ENCODE measurements at places on chromosomes 13 and 19.

DNA sequence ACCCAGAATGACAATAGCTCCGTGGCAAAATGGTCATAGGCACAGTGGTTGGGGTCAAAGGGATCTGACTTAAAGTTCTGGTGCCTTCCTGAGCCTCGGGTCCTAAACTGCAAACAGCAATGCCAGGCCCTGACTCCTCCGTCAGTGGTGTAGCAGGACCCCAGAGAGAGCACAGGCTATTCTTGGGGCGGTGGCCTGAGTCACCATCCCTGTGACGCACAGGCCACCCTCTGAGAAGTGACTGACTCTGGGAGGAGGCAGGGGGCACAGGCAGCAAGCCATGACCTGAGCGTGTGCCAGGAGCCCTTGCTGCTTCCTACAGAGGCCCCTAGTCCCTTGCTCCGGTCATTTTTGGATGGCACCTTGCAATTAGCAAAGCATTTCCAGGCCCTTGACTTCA, 18.7 kb downstream of the PLVAP start:
- DNase-seq, result no peak

GRCh38 chr19:17246681-17247425, 1.1 kb upstream of the NR2F6 start:
- no peak for DNase-seq

GRCh38 chr13:21901336-21901735, 230.5 kb downstream of the FGF9 start:
- no peak for DNase-seq

- no peak for DNase-seq
Measured at GRCh38 chr13:59047546-59047945, 1116.2 kb downstream of the DIAPH3 start.

GRCh38 chr13:90105849-90106496, 1241.5 kb upstream of the MIR17HG start:
- no peak for DNase-seq

DNA sequence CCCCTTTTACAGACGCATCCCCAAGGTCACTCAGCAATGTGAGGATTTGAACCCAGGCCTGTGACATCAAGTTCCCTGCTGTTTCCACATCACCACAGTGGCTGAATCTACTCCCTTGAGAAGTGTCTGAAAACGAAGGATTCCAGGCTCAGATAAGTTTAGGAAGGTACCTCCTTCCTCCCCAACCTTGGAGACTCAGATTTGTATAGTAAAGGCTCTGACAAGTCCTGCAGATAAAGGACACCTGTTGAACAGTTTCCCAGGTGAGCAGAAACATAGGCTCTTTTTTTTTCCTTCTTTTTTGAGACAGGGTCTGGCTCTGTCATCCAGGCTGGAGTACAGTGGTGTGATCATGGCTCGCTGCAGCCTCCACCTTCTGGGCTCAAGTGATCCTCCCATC, 56.4 kb upstream of the PTPRS start:
- DNase-seq, result no peak
